ENCODE measurements at places on chromosomes 12 and 14.

GRCh38 chr12:67042697-67043131, 226.4 kb upstream of the CAND1 start:
- DNase-seq: no peak

DNA sequence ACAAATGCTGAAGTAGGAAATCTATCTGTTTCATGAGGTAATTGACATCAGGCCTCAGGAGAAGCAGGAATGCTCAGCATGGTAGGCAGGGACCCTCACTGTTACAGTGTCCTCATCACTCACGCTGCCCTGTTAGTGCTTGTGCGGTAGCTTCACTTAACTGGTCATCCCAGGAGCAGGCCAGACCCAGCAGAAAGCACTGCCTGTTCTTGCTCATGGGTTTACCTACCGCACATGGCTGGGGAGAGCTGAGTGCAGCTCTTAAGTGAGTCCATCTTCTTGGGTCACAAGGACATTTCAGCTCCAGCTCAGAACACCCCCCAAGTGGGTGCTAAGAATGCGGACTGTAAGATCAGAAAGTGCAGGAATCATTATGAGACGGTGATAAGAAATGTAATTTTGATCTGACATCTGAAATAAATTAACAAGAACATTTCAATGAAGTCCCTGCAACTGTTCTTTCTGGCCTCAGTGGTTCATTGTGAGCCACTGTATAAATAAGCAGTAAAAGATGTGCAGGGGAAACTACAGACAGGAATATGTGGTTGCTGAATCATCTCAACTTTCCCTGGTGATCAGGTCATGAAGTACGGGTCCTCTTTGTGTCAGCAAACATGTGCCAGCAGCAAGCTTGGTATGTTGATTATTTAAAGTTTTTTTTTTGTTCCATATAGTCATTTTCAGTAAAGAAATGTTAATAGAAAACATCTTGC, 757.7 kb upstream of the TMEM132C start:
- no peak for DNase-seq

DNA sequence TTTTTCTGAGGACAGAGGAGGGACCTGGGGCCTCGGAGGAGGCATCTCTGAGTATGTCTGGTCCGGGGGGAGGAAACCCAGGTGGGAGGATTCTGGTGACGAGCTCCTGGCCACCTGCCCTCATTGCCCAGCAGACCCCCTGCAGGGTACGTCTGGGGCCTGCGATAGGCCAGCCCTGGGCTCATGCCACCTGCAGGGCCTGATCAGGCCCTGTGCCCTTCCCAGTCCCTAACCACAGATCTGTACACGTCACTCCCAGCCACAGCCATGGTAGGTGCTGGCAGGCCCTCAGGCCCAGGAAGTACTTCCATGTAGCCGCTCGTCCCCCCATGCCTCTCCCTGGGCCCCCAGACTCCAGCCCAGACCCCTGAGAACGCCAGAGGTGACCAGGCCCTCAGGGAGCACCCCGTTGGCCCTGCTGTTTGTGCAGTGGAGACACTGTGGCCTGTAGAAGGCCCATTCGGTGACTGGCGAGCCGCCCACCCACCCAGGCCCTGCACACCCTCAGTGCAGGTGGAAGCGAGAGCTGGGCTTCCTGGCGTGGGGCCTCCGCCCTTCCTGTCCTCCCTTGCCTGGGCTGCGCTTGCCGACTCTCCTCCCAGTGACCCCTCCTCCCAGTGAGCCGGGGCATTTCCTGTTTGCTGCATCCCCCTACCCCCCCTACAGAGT, 5.7 kb downstream of the INF2 start:
- DNase-seq: no peak

- DNase-seq: no peak
Measured at GRCh38 chr14:101457936-101458740, 103.2 kb upstream of the DIO3 start.

GRCh38 chr12:25438638-25439037, 114.4 kb downstream of the LMNTD1 start:
- no peak for DNase-seq

DNA sequence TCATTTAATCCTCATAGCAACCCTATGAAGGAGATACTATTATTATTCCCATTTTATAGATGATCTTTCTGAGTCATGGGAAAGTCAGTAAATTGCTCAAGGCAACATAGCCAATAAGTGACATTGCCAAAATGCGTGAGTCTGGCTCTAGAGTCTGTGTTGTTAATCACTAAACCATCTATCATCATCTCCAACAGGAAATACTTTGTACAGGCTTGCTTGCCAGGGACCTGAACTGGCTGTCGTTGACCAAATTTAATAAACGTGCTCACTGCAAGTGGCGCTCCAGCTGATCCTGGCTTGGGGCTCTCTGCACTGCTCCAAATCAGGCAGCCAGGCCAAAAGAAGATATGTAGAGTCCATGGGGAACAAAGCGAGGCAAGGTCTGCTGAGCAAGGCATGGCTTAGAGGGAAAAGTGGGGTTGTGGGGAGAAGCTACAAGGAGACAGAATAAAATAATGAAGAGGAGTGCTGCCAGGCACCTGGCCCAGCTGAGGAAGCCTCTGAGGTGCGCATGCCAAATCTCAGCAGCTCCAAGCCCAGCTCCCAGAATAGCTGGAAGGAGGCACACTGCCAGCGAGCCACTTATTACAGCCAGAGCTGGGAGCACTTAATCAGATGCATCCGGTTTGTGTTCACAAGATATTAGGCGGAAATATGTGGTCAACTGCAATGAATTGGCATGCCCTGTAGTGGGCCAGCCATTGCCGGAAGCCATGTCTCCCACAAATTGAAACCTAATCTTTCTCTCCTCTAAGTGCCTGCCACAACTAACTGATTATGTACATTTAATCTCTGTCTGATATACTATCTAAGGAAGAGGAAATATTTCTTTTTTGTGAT, 43.3 kb upstream of the PTPRO start:
- DNase-seq: peak; percentile 23

DNA sequence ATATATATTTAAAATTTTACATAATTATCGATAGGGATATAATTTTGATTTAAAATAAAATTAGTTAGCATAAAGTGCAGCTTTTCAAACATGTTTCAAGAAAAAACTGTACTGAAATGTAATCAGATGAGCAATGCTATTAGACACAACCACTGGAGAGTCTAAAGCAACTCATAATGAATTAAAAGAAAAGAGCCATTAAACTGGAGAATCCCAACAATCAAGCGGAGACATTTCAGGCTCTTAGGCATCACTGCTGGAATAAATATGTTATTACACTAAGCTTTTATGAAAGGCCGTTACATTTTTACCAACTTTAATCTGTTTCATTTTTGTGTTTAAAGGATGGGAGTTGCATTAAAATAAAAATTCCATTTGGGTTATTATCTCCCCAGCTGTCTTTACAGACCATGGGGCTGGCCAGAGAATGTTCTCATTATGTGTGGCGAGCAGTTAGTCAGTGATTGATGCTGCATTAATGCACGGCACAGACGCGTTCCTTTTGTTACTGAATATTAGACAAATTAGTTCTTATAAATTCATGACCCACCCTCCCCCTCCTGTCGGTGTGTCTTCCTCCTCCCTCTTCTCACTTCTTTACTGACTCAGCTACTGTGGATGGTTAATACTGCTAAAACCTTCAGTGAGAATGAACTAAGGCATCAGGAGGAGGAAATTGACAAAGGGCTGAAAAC, 156.8 kb downstream of the PDZRN4 start:
- peak; percentile 27 for DNase-seq

DNA sequence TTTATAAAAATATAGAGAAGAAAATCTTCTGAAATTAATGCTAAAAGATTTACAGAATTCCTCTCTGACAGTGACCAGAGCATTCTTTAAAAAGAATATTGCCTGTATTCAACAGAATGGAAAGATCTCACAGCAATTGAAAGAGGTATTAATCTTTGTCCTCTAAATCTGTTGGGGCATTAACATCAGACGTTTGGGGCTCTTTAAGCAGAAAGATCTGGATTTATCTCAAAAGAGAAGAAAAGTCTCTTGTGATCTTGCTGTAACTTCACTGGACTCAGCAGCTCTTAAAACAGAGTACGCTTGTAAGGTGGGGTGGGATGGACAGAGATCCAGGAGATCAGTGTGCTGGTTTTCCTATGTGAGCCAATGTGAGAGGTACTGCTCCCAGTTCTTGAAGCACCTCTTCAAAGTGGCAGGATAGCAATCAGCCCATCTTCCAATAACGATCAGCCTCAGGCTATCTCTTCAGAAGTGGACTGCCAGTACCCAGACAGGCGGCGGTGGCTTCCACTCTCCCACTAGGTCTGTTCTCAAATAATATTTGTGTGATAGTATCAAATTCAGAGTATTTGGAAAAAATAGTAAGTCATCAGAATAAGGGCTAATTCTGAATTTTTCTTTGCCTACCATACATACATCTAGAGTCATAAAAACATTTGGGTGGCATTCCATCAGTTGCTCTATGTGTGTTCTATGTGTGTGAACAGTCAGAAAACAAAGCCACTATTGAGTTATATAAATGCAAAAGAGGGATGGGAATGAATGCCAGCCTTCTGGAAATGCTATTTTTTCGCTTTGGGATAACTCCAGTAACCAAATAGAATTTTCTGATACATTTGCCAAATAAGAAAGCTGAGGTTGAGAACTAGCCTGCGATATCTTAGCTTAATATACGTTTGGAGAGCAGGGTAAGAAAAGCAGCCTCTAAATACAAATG, 237.4 kb upstream of the RGS6 start:
- no peak for DNase-seq

GRCh38 chr12:131188131-131189050, 234.7 kb downstream of the ADGRD1 start:
- no peak for DNase-seq

GRCh38 chr12:54051874-54052437, 1.7 kb upstream of the HOXC4 start:
- DNase-seq: no peak

DNA sequence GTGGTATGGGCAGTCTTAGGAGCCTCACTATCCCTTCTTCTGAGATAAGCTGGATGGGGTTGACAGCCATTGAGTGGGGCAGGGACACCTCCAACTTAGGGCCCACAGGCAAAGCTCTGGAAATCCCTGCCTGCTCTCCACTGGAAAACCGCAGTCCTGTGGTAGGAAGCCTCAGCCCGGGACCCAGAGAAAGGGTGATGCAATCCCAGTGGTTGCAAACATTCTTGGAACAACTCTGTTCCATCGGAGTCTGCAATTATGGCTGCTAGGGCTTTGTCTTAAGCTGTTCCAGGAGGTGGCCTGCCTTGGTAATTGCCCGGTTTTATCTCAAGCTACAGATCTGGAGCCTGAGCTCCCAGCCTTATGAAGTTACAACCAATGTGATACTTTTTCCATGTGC, 133.4 kb downstream of the DICER1 start:
- DNase-seq: no peak

DNA sequence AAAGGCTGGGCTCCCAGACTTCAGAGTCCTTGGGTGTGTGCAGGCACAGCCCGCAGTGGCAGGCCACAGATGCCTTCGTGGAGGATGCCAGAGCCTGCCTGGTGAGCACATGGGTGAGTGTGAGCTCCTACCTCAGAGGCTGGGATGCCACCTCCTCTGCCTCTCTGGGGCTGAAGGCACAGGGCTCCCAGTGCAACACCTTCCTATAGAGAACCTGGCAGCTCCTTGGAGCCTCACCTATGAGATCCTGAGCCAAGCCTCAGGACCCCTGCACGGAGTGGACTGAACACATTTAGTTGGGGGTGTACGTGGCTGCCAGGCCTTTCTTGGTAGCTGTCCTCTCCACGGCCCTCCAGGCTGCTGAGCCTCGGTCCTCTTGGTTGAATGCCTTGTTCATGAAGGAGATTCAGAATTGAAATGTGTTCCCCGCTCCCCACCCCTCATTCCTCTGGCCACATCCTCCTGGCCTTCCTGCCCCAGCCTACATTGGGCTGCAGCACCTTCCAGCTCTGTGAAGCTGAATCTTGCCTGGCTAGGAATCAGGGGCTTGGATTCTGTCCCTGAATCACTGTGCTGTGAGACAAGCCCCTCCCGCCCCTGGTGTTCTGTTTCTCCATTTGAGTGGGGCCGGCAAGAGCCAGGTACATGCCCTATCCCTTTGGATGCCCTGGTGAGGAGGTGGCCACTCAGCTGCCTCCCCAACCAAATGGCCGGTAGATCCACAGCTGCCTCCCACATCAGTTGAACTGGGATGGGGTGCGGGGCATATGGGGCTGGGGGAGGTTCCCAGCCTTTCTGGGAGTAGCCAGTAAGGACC, 38.7 kb upstream of the TRAF3 start:
- no peak for DNase-seq

All from head of caudate nucleus (tissue), 42 donors.